ENCODE measurements at places on chromosomes 7 and 10.
A peak's percentile ranks its signal among the peaks of the same experiment; 100 is the strongest.

- DNase-seq = no peak
Measured at GRCh38 chr7:132778761-132779160, 202.5 kb upstream of the PLXNA4 start.

- DNase-seq = no peak
Measured at GRCh38 chr10:54234832-54235231, 566.2 kb downstream of the PCDH15 start.

DNA sequence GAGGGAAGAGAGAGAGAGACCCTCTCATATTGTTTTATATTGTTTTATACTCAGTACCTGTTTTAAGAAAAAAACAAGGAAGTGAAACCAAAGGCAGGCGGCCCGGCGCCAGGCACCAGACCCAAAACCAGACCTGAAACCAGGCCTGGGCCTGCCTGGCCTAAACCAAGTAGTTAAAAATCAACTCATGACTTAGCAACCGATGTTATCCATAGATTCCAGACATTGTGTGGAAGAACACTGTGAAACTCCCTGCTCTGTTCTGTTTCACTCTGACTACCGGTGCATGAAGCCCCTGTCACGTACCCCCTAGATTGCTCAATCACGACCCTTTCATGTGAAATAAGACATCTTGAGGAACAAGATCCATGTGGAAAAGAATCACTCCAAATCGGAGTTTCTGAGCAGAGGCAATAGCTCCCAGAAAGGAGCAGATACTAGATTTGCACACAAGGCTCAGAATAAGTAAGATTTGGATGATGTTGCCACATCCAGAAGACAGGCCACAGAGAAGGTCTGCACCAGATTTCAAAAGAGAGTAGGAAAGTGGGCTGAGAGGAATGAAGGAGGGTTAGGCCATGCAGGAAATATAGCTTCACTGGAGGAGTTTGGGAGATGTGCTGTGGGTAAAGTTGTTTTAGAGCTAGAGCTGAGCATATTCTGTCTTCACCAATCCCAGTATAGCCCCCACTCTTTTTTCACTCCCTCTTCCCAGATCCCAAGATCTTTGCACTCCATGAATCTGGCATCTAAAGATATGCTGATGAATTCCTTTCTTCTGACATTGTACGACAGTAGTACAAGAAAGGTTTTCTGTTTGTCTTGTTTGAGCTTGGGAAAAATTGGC is 8.8 kb upstream of the ZNF248 start:
- no peak for DNase-seq

DNA sequence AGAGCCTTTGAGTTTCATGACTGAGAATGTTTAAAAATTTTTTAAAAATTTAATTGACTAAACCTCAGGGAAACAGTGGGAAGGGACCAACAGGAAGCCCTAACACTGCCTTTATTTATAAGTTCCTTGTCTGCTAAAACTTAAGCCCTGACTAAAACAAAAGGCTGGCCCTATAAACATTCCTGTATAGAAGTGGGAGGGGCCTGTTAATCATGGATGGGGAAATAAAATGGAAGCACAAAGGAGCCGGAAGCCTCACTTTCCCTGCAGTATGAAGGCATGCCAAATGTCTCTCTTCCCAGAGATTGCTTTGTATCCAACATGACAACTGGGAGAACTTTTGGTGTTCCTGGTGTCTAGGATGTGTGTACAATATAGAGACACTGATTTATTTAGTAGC is 66.0 kb downstream of the VPS50 start:
- no peak for DNase-seq

DNA sequence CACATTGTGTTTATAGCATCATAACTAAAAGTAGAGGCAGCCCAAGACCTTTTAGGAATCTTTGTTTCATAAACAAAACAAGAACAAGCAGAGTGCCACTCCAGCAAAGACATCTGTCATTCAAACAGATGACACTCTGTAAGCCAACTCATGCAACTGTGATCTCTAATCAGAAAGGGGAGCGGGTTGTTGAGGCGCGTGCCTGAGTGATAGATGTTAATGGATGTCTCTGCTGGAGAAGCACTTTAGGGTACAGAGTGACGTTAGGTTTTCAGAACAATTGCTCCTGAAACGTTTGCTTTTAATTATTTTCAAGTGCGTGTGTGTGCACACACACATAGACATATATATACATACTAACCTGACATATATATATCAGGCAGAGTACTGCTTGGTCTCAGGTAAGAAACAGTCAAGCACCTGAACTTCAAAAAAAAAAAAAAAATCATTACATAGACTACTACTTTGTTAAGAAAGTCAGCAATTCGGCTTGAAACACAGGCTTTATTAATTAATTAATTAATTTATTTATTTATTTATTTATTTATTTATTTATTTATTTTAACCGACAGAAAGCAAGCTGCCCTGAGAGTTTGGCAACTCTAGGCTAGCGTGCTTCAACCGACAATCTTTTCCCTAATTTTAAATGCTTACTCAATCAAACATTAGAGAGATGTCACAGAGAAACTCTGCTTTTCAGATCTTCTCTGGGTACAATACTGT is 109.1 kb downstream of the POU6F2 start:
- no peak for DNase-seq

DNA sequence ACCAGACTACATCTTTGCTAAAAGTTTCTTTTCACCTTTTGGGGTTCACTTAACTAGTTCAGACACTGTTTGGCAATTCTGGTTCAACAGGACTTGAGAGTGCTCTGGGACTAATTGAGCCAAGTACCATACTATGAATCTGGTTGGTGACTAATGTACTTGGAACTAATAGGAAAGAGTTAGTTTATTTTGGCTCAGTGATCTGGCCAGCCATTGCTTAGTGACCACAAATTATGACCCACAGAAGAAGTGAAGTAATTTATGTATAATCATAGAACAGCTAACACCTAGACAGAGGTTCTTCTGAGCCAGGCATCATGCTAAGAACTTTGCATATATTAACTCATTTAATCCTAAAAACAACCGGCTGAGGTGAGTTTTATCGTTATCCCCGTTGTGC is 126.5 kb upstream of the JCAD start:
- peak; percentile 88 for DNase-seq

DNA sequence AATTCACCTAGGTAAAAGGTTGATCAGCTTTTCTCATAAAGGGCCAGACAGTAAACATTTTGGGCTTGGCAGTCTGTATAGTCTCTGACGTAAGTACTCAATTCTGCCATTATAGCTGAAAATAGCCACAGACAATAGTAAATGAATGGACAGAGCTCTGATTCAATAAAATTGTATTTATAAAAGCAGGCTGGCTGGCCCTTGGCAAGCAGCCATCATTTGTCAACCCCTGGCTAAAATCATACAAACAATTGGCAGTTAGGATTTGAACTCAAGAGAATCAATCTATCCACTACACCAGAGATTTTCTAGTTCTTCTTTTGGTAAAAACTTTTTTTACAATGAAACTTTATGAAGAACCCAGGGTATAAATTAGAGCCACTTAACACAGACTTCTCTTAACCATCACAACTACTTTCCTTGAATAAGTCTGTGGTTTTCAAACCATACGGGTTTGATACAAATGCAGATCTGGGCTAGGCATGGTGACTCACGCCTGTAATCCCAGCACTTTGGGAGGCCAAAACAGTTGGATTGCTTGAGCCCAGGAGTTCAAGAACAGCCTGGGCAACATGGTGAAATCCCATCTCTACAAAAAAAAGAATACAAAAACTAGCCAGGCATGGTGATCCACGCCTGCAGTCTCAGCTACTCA is 124.5 kb downstream of the SLC16A9 start:
- DNase-seq = no peak

DNA sequence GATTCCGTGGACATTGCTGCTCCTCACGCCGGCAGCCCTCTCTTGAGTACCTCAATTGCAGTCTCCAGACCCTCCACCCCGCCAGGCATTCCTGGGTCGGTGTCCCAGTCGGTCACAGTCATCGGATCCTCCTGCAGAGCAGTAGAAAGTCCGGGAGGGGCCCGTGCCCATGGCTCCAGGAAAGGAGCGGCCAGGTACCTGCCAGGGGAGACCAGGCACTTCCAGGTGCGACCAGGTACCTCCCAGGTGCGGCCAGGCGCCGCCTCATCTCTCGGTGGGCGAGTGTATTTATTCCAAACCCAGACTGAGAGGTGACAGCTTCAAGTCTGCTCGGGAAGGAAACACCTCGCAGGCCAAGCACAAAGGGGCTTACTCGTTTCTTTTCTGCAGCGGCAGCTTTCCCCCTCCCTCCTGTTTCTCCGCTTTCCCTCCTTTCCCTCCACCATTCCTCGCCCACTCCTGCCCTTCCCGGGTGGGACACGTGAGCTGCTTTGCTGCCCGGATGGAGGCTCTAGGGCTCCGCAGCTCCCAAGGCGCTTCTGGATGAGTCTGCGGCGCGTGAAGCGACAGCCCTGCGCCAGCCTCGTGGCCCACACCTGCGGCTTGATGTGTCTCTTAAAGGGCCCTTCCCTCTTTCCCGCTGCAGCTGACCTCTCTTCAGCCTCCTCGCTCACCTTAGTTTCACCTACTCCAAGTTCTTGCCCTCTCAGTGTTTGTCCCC is 39.4 kb upstream of the AGK start:
- DNase-seq = no peak

GRCh38 chr10:113743594-113743993 is 7.9 kb upstream of the PLEKHS1 start:
- peak; percentile 4 for DNase-seq

GRCh38 chr7:149229526-149229925 is 9.9 kb upstream of the ZNF212 start:
- no peak for DNase-seq

GRCh38 chr7:43071604-43072003 is 40.8 kb upstream of the HECW1 start:
- peak; percentile 26 for DNase-seq

GRCh38 chr7:35754741-35755140 is 46.1 kb upstream of the SEPTIN7 start:
- DNase-seq = no peak

- no peak for DNase-seq
Measured at GRCh38 chr7:22417349-22417748, 60.4 kb upstream of the RAPGEF5 start.

GRCh38 chr10:23344241-23344841 is at the start of gene C10orf67:
Gene C10orf67, minus strand, starts transcription at chr10:23344797. Its CDS starts 23 bp downstream, at chr10:23344774.
- peak; percentile 82 for DNase-seq

- DNase-seq = no peak
Measured at GRCh38 chr7:112286250-112287086, 80.0 kb downstream of the ZNF277 start.

- DNase-seq = no peak
Measured at GRCh38 chr10:79102498-79102874, 33.7 kb downstream of the ZMIZ1 start.

Data from EL (cell line).